SIG-M5 (cell line): ENCODE measurements at places on chromosomes 3 and 15.

DNA sequence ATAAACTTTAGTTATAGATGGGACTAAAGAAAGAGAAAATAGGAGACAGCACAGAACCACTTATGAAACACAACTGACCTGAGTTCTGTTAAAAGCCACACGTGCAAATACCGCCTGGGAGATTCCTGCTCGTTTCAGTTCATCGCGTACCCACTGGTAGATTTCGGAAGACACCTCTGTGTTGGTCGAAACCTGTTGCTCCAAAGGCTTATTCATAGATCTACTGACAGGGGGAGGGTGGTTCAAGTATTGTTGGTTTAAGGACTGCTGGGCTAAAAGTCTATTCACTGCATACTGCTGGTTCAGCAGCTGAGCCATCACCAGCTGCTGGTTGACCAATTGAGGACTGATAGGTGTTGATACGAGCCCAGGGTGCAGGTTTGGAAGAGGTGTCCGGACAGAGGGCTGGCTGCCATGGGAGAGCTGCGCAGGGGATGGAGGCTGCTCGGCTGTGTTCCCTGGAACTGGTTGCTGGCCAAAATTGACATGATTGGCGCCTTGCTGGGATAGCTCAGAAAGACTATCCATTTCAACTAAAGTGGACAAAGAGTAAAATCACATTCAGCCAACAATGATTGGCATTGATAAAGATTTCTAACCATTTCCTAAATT lies 30.6 kb downstream of the SATB1 start:
- no peak for DNase-seq

DNA sequence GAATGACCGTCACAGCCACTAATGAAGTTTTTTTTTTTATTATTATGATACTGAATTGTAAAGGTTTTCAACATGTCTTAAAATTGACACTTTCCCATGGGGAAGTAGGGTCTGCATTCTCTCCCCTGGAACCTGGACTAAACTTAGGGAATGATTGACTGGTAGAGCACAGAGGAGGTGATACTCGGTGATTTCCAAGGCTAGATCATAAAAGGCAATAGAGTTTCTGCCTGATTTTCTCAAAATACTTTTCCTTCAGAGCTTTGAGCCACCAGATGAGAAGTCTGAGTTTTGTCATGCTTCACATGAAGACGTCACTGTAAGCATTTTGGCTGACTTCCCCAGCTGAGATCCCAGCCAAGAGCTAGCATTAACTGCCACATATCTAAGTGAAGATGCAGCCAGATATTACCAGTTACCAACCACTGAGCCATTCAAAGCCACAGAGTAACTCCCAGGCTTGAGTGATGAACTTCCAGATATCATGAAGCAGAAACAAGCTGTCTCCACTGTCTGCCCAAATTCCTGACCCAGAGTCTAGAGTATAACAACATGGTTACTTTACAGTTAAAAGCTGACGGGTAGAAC lies 105.8 kb downstream of the LSAMP start:
- no peak for DNase-seq

GRCh38 chr3:119630128-119630879 lies 30.1 kb downstream of the POPDC2 start:
- no peak for DNase-seq

DNA sequence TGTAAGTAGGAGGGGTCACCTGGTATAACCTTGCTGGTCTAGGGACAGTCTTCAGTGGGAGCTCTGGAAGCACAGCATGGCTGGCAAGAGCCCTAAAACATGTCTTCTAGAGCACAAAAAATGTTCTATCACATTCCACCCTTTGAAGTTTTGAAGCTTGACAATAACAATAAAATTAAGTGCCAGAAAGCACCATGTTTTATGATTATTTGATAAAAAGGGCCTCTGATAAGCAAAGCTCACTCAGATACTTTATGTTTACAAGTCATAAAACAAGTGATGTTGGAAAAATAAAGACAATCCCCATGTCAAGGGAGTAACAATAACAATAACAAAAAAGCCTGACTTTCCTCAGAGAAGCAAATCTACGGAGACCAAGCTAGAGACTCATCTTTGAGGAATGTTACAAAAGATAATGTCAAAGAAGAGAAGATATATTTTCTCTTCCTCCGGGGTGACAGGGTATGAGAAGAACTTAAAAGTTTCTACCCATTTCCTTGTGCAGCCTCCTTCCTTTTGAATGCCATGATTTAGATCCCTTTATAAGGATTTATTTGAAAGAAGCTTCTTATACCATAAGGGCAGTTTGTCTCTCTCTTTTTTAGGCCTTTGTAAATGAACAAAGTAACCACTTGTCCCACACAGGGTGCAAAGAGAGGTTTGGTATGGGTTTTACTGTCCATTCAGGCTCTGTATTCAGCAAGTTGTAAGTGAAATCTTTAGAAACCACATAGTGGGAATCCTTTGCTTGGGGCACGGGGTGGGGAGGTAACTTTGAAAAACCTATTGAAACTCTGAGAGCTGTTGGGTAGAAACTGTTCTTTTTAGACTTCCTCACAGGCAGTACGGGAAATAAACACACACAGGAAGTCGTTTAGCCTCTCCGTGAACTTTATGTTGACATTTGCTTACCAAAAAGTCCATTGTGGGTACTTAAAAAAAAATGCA lies 109.6 kb upstream of the RBMS3 start:
- no peak for DNase-seq

DNA sequence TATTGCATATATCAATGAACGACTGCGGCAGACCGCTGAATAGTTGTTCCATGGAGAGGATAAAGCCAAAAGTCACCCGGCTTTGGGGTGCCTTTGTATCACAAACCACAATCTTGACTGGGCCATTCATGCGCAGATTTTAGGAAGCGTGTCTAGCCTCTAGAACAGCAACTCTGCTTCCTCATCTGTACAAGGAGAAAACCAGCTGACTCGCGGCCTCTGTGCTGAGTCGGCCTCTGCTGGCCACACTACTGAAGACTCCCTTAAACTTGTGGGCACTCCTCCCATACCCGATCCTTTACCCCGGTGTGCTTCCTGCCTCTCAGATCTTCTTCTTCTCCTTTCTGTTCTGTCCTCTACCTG lies 872 bp downstream of the DLEC1 start:
- DNase-seq, result peak; percentile 29

DNA sequence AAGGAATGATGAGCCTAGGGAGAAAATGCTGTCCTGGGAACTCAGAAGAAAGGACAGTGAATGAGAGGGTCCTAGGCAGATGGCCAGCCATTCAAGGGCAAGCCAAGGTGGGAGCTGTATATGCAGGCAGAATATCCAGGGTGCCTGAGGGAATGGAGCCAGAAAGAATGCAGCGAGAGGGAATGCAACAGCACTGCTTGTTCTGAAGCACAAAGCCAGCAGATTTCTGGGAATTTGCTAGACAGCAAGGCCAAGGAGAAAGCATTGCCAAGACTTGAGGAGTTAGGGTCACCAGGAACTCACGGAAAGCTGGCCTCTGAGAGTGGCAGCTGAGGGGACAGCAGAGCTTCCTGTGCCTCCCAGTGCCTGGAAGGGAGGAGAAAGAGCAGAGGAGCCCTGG lies 200.6 kb downstream of the MYRIP start:
- DNase-seq, result no peak

DNA sequence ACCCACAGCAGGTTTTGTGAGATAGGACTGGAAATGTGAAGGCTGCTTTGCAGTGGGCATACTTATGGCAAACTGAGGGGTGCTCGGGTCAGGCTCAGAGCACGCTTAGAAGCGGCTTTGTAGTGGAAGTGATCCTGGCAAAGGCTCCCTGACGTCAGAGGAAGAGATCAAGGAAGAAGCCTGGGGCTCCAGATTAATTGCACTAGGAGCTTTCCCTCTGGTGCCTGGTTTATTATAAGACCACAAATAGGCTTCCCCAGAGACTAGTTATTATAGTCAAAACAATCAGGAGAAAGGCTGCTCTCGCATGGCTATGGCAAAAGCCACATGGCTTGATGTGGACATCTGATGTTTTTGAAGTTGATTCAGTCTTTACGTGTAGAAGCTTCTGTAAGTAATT lies 515.1 kb downstream of the GABRG3 start:
- no peak for DNase-seq

GRCh38 chr3:181402347-181402746 lies 309.4 kb upstream of the SOX2 start:
- DNase-seq, result no peak
